Activated naive CD4-positive, alpha-beta T cell treated with anti-CD3 and anti-CD28 coated beads, Interleukin-2, amount 10 ng/mL, durations not matched to agents 7 days and 5 days (primary cell): ENCODE measurements at places on chromosomes 7 and 10.

DNA sequence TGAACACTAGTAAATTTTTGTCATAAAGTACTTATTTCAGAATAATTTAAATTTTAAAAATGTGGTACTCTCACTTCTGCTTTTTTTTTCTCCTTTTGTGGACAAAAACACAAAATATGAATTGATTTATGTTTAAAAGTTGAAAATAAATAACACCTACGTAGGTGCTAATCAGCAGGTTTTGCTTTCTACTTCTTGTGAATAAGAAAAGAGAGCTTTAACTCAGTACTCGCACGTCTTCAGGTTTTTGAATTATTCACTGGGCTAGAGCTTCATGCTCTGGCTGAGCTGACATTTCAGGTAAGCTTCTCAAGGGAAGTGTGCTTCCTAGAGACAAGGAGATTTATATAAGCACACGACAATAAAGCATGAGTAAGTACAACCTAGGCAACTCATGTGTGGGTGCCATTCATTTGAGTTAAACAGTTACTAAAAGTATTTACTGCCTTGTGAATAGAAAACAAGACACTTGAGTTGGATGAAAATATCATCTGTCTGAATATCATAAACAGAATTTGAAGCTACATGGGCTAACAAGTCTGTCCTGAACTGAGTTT, 190.0 kb upstream of the POT1 start:
- no peak for DNase-seq

DNA sequence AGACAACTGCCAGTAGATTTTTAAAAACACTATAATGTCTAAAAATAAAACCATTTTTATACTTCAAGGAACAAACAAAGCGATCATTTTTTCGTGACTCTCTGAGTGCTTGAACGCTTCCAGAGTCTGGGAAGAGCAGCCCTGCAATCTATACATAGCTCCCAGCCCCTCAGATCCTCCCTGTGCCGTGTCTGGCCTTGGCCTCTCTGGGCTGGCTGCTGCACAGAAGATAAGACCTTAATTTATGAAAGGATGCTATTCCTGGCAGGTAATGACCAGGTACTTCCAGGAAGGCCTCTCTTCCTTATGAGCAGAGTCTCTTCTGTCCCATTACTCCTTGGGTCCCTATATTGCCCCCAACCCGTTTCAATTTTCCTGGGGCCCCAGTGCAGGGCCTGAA, 200.9 kb upstream of the AOAH start:
- no peak for DNase-seq

DNA sequence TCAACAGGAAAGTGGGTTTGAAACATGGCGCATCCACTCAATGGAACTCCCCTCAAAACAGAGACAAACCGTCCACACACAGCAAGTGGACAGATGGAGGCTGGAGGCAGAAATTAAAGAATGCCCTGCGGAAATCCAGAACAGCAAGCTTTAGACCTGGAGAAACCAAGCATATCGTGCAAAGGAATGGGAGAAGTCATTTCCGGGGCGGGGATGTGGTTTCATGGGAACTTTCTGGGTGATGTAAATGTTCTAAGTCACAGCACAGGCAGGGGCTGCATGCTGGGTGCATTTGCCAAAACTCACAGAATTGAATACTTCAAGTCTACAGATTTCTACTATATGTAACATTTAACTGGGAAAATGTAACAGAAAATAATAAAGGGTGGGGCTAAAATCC, 213.0 kb downstream of the PTPRN2 start:
- no peak for DNase-seq

GRCh38 chr7:79624336-79624735, 170.9 kb upstream of the MAGI2 start:
- no peak for DNase-seq

- DNase-seq, result no peak
These were observed 24.4 kb downstream of the TSPAN12 start for GRCh38 chr7:120833546-120833945.

DNA sequence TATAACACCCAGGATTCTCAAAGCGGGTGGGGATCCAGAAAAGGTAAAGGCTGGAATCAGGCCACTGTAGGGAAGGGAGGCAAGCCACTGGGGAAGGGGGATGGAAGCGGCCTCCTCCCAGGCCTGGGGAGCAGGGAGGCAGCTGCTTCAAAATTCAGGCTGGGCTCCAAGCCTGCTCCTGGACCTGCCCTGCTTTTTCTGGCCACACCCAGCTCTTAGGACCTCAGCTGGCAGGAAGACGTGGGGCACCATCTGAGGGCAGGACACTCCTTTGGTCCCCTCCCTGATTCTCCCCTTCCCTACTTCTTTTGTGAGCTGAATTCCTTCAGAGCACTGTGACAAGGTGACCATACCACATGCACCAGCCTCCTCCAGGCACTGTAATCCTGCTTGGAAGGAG, 4.6 kb upstream of the LBX1 start:
- DNase-seq, result no peak

DNA sequence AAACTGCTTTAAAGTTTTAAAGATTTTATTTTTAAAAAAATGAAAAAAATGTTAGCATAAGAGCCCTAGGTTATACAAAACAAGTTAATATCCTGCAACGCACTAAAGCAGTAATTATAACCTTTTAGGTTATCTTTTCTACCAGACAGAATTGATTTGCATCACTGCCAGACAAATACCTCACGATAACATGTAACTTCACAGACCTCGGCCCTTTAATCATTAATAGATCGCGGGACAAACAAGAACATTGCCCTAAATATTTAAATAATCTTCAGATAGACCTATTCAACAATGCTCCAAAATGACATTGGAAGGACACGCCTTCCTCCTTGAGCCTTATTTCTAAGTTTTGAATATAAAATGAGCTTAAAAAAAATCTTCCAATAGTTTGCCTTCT, 23.8 kb upstream of the C7orf33 start:
- DNase-seq, result no peak
